AG20443 (cell line): ENCODE measurements at places on chromosomes 16 and 17.
A peak's percentile ranks its signal among the peaks of the same experiment; 100 is the strongest.

GRCh38 chr16:29943846-29944799 is 17.8 kb upstream of the TMEM219 start:
- peak; percentile 91 for DNase-seq

GRCh38 chr16:75379339-75379738 is 54.0 kb downstream of the CFDP1 start:
- no peak for DNase-seq

DNA sequence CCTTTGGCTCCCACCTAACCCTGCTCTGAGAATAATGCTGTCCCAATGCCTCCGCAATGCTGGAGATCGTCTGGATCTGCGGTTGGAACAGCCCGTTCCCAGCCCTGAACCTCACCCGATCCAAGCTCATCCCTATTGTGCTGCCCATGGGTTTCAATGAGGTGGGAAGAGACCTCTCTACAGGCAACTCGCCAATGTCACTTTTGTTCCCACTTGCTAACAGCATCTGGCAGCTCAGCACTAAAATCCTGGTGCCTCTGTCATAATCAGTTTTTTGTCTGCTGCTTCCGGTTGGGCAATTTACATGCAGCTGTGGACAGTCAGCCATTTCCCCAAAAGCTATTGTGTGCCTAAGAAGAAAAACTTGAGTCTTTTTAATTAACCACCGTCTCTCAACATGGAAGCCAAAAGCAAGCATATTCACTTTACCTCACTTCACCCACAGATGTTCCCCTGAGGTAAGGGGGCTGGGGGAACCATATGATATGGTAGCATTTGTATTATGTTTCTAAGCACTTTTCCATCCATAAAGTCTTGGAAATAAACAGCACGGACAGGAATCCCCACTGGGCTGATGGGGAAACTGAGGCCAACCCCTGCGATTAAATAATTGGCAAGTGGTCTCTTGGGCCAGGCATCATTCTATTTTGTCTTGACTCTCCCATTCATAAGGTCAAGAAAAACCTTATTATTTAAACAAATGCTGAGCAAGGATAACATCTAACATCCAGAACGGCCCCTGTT is 159.2 kb upstream of the CDH5 start:
- DNase-seq = peak; percentile 31

- peak; percentile 66 for DNase-seq
These were observed 110.0 kb downstream of the N4BP1 start for GRCh38 chr16:48499923-48500381.

DNA sequence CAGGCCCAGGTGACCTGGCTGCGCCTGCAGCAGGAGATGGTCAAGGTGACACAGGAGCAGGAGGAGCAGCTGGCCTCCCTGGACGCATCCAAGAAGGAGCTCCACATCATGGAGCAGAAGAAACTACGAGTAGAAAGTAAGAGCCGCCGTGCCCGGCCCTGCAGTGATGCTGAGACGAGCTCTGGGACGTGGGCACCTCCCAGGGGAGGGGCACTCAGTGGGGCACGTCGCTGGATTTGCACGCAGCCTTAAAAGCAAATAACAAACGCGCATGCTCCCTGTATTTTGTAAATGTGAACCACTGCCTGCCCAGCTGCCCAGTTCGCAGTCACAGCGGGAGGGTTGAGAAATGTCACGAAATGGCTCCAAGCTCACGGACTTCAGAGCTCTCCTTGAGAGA is 15.3 kb upstream of the GAA start:
- DNase-seq = no peak
